Skin of body (tissue), 3 donors: ENCODE measurements at places on chromosomes 12 and 14. TPM values are rescaled to one million over a fixed set of nuclear protein-coding genes. Genes with fewer than 3 reads are reported as not detected.

ZC2HC1C gene
- 0.59 TPM for total RNA-seq

LHX5 gene
- total RNA-seq = not detected

DNA sequence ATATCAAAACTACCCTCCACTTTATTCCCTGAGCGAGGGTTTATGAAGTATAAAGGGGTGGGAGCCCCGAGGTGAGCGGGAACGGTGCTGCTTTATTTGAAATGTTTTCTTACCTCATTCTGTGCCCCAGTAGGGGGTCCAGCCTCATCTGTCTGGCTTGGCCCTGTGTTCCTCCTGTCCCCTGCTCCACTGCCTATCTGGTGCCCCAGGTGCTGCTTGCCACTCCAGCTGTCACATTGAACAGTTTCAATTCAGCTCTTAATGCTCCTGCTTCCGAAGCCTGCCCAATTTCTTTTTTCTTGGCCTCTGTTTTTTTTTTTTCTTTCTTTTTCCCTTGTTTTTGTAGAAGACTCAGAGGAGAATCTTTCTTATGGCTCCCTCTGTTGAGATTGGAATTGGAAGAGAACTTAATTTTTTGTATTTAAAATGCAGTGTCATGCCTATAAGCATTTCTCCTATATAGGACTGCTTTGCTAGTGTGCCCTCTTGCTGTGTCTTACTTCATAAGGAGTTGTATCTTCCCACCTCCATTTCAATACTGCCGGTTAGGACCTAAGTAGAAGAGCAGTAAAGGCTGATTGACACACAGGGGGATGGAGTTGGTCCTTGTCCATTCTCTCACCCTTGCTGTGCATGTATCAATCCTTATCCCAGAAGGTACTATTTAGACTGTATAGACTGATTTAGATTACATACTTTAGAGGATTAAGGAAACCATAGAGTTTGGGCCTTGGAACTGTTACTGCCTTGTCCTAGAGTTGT is 2.3 kb downstream of the ATXN7L3B start:
- DNase-seq = no peak

DNA sequence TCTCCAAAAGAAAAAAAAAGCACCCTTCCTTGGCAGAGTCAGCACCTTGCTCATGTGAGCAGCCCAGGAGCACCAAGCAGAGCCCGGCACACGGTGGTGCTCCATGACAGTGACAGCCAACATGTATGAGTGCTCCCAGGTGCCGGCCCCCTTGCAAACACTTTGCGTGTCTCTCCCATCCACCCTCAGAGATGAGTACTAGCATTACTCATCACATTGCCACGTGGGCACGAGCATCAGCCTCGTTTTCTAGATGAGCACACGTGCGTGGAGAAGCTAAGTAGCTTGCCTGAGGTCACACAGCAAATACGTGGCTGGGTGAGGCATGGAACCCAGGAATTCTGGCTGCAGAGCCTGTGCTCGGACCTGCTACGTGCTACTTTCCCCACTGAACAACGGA is 177.9 kb upstream of the PRMT8 start:
- DNase-seq = no peak

- peak; percentile 23 for DNase-seq
These were observed 145.9 kb upstream of the SLCO1C1 start for GRCh38 chr12:20549108-20549719.

DNA sequence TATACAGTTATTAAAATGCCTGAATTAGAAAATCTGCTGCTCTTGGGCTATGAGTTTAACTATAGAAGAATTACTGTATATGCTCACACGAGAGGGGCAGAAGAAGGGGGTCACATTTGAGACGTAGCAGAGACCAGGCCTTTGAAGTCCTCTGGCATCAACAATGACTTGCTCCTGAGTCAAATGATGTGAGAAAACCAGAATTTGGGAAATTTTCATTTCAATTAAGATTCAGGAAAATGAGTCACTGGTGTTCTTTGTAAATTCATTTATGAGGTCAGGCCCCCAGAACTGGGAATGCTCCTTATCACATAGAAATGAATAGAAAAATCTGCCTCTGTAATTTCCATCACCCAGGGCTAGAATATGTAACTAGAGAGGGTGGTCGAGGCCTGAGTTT is 92.9 kb downstream of the APAF1 start:
- no peak for DNase-seq

DNA sequence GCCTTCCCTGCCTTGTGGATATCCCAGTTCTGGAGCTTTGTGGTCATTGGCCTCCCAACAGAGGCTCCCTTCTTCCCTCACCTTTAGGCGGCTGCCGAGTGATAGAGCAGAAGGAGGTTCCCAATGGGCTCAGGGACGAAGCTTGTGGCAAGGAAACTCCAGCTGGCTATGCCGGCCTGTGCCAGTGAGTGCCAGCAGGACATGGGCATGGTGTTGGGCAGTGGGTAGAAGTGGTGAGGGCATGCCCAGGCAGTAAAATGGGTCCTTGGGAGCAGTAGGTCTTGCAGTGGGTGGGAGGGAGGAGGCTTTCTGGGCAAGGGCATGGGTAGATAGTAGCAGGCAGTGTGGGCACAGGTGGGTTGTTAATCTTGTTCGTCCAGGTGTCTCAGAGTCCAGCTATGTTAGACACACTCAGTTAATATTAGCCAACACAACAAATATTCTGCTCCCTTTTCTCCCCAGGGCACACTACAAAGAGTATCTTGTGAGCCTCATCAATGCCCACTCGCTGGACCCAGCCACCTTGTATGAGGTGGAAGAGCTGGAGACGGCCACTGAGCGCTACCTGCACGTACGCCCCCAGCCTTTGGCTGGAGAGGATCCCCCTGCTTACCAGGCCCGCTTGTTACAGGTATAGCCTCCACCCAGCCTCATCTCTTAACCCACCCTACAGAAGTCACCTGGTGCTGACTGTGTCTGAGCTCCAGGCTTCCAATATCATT is 1.1 kb upstream of the IRF9 start:
- no peak for DNase-seq

- no peak for DNase-seq
These were observed 20.4 kb upstream of the TMEM229B start for GRCh38 chr14:67508956-67509355.

- DNase-seq = no peak
These were observed 175.3 kb downstream of the ESR2 start for GRCh38 chr14:64118892-64119291.

- no peak for DNase-seq
These were observed 412 bp downstream of the FGFR1OP2 start for GRCh38 chr12:26938701-26939062.

GRCh38 chr12:66620026-66620425 is 58.9 kb downstream of the GRIP1 start:
- no peak for DNase-seq

DNA sequence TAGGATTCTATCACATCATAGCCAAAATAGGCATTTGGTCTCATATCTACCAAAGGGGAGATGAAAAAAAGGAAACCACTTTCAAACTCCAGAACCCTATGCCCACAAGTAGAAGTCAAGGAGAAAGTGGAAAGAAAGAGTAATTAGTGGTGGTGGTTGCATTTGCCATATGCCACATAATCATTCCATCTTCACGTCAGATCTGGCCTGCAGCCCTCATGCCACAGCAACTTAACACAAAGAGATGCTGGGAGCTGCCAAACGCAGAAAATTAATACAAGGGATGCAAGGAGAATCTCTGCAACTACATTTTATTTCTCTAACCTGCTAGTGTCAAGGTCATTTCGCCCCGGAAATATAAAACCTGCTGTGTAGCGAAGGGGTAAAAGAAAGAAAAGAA is 148.6 kb upstream of the FOXN3 start:
- no peak for DNase-seq

- no peak for DNase-seq
These were observed 1017.4 kb downstream of the DIO2 start for GRCh38 chr14:79193689-79194477.

DNA sequence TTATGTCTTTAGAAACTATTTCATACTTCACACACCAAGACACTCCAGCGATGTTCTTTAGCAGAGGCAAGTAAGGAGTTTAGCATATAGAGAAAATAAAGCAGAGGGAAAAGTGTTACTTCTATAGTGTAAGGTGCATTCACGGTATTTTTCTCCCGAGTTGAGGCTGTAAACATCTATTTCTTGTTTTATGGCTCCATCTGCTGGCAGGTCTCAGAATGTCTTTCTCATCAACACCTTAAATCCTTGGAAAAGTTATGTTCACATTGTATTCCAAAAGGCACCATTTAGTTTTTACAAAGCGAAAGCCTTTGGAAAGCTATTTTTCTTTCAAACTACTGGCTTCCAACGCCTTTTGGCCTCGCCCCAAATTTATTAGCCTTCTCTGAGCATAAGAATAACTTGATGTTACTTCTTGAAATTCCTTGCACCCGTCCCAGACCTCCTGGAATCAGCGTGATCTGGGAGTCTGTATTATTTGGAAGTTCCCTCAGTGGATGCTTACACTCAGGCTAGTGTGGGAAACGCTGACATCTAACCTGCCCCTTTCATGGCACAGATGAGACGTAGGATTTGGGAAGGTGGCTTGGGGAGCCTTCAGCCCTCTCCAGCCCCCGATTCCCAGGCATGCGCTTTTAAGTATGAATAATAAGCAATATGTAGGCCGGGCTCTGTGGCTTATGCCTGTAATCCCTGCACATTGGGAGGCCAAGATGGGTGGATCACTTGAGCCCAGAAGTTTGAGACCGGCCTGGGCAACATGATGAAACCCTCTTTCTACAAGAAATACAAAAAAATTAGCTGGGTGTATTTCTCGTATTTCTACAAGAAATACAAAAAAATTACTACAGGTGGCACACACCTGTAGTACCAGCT is 1.9 kb upstream of the PIWIL1 start:
- DNase-seq = peak; percentile 42

DNA sequence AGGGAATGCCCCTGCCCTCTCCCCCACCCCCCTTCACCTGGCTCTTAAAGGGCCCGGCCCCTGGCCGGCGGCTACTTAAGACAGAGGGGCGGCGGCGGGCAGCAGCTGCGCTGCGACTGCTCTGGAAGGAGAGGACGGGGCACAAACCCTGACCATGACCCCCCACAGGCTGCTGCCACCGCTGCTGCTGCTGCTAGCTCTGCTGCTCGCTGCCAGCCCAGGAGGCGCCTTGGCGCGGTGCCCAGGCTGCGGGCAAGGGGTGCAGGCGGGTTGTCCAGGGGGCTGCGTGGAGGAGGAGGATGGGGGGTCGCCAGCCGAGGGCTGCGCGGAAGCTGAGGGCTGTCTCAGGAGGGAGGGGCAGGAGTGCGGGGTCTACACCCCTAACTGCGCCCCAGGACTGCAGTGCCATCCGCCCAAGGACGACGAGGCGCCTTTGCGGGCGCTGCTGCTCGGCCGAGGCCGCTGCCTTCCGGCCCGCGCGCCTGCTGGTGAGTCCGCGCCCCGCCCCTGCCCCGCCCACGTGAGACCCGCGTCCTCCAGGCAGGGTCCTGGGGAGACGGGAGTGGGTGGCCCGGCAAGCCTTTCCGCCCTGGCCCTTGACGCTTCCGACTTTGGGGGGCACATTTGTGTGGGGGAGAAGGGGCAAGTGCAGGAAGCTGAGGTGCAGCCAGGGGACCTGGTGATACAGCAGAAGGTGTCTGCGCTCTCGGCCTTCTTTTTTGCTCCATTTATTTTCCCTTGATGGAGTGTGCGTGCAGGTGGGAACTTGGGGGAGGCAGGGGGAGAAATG is at the start of gene IGFBP6:
Gene IGFBP6 (plus strand): TSS at position 104 of the 790 bp plus-strand sequence. CDS start 51 bp downstream, at position 155.
- no peak for DNase-seq

GRCh38 chr12:94731733-94732360 is 81.5 kb upstream of the TMCC3 start:
- DNase-seq = no peak

DNA sequence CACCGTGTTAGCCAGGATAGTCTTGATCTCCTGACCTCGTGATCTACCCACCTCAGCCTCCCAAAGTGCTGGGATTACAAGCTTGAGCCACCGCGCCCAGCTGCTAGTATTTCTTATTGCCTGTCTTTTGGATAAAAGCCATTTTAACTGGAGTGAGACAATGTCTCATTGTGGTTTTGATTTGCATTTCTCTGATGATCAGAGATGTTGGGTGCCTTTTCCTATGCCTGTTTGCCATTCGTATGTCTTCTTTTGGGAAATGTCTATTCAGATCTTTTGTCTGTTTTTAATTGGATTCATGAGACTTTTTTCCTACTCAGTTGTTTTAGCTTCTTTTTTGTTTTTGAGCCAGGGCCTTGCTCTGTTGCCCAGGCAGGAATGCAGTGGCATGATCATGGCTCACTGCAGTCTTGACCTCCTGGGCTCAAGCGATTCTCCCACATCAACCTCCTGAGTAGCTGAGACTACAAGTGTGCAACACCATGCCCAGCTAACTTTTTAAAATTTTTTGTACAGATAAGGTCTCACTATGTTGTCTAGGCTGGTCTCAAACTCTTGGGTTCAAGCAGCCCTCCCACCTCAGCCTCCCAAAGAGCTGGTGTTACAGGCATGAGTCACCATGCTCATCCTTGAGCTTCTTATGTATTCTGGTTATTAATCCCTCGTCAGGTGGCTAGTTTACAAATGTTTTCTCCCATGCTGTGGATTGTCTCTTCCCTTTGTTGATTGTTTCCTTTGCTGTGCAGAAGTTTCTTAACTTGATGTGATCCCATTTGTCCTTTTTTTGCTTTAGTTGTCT is 65.9 kb downstream of the ACACB start:
- no peak for DNase-seq

DNA sequence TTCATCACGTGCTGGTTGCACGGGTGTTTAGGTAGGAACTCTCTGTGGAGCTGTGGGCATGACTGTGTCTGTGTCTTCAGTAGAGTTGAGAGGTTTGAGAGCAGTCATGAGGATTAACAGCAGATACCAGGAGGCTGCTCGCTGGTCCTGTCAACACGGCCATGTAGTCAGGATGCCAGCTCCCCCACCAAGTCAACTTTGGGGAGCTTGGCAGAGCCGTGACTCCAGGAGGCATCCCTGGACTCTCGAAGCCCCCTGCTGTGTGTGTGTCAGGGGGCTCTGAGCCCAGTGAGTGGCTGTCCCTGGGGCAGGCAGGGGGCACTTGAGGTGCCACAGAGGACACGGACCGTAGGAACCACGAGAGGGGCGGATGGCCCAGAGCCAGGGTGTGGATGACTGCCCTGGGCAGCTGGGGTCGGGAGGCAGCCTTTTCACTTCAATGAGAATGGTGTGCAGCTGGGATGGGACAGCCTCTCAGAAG is 7.2 kb upstream of the GPR132 start:
- DNase-seq = no peak

DNA sequence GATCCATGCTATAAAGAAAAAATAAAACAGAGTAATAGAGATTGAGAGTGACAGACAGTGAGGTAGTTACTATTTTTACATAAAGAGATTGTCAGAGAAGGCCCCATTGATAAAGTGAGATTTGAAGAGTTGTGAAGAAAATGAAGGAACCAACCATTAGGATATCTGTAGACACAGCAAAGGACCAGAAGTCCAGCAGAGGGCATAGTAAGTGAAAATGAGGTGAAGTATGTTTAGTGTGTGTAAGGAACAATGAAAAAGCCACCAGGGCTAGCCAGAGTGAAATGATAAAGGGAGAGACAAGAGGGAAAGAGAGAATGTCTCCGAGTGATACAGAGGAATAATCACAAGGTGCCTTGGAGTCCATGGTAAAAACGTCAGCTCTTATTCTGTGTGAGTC is 411.0 kb downstream of the NELL2 start:
- DNase-seq = no peak

GRCh38 chr12:114397978-114398881 is 7.7 kb downstream of the TBX5 start:
- DNase-seq = no peak
